ENCODE measurements at places on chromosomes 1 and 21. TPM values are rescaled to one million over a fixed set of nuclear protein-coding genes. Genes with fewer than 3 reads are reported as not detected.

GRCh38 chr1:26894263-26894662, 4.2 kb upstream of the GPN2 start:
- no peaks in the 10 kb centered on the region for H3K36me3 ChIP-seq
- H3K27ac ChIP-seq = no peak overlapping the region
- no peaks in the 10 kb centered on the region for H3K27me3 ChIP-seq

GRCh38 chr1:213326281-213327016, 275.4 kb downstream of the RPS6KC1 start:
- no peak overlapping the region for H3K4me3 ChIP-seq
- no peaks in the 10 kb centered on the region for H3K4me1 ChIP-seq
- no peak overlapping the region for H3K27ac ChIP-seq

GRCh38 chr1:186985889-186986491, 157.2 kb downstream of the PLA2G4A start:
- no peaks in the 10 kb centered on the region for H3K27me3 ChIP-seq
- no peak overlapping the region for H3K4me3 ChIP-seq
- H3K4me1 ChIP-seq = no peaks in the 10 kb centered on the region
- DNase-seq = no peak
- H3K27ac ChIP-seq = no peak overlapping the region
- no peaks in the 10 kb centered on the region for H3K36me3 ChIP-seq

DNA sequence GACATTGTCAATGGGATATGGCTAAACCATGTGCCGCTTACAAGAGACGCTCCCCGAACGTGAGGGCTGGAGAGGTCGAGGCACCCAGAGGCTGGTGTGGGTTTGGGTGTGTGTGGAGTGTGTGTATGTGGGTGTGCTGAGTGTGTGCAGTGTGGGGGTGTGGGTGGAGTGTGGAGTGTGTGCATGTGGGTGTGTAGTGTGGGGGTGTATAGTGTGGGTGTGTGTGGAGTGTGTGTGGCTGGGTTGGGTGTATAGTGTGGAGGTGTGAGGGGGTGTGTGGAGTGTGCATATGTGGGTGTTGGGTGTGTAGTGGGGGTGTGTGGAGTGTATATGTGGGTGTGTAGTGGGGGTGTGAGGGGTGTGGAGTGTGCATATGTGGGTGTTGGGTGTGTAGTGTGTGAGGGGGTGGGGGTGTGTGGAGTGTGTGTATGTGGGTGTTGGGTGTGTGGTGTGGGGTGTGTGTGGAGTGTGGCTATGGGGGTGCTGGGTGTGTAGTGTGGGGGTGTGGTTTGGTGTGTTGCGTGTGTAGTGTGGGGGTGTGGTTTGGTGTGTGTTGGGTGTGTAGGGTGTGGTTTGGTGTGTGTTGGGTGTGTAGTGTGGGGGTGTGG, 42.2 kb downstream of the SLC19A1 start:
- H3K27ac ChIP-seq = no peak overlapping the region
- H3K27me3 ChIP-seq = no peaks in the 10 kb centered on the region
- DNase-seq = peak; percentile 36
- H3K4me1 ChIP-seq = peaks cover 12% of the 10 kb centered on the region

DNA sequence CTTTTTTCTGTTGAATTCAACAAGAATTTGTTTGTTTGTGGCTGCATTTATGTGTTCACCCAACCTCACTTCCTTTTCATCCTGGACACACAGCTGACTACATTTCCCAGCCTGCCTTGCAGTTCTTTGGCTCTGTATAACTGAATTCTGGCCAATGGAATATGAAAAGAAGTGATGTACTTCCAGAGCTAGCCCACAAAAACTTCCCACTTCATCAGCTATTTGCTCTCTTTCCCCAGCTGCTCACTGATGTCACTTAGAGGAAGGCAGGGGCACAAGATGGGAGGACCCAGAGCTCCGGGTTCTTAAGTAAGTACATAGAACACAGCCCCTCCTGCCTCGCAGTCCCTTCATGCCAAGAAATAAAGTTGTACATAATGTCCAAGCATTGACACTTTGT, 235.0 kb upstream of the FGGY start:
- no peak for DNase-seq
- H3K4me3 ChIP-seq = no peak overlapping the region
- H3K36me3 ChIP-seq = no peaks in the 10 kb centered on the region

DNA sequence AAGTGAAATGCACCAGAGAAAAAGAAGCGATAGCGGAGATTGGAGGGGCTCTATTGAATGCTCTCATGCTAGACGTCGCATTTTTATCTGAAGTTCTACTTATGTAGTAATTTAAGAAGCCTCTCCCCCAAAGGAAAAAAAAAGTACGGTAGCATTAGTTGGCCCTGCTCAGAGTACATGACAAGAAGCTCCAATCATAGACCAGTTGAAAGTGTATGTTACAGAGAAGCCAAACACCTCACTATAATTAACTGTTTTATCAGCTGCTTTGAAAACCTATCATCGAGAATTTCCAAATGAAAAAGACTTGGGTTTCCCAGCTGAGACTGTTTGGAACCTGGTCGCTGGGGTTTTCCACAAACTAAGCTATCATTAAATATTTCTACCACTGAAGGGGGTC, 19.6 kb upstream of the OVAAL start:
- no peak overlapping the region for H3K27ac ChIP-seq
- H3K4me3 ChIP-seq = no peak overlapping the region
- peaks cover 7% of the 10 kb centered on the region for H3K27me3 ChIP-seq
- DNase-seq = no peak
- no peaks in the 10 kb centered on the region for H3K4me1 ChIP-seq

DNA sequence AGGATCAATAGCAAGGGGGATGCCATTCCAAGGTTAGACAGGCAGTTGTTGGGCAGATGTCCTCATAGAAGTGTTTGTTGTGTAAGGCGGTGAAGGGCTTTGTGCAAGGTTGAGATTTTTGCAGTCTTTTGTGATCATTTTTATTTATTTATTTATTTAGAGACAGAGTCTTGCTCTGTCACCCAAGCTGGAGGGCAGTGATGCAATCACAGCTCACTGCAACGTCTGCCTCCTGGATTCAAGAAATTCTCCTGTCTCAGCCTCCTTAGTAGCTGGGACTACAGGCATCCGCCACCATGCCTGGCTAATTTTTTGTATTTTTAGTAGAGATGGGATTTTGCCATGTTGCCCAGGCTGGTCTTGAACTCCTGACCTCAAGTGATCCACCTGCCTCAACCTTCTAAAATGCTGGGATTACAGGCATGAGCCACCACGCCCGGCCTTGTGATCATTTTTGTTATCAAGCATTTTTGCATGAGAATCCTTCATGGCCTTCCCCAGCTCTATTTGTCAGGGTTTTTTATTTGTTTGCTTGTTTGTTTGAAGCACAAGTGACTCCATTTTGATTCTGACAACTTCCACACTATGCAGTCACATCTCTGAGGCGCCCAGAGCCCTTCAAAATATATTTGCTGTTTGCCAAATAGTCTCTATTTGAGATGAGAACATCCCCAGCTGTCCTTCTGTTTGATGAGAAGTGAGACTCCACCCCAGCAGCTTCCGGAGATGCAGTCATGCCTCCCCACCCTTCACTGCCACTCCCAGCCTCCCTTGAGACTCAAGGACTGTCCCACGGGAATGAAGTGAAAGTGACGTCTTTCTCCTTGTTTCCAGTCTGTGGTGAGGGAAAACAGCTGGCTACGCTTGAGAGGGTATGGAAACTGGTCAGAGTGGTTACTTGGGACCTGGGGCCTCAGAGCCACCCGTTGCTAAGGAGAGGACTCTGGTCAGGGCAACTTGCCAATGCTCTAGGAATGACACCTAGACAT, 38.0 kb downstream of the TMEM50B start:
- peak overlapping the region; percentile 71 for H3K27ac ChIP-seq
- H3K4me1 ChIP-seq = peaks cover 7% of the 10 kb centered on the region
- H3K4me3 ChIP-seq = no peak overlapping the region
- H3K36me3 ChIP-seq = peaks cover 14% of the 10 kb centered on the region

GRCh38 chr1:154666051-154666790, 58.2 kb upstream of the ADAR start:
- no peaks in the 10 kb centered on the region for H3K27me3 ChIP-seq
- DNase-seq = no peak
- no peak overlapping the region for H3K27ac ChIP-seq
- H3K36me3 ChIP-seq = no peaks in the 10 kb centered on the region
- H3K4me1 ChIP-seq = peaks cover 7% of the 10 kb centered on the region
- no peak overlapping the region for H3K4me3 ChIP-seq

- no peaks in the 10 kb centered on the region for H3K27me3 ChIP-seq
- H3K27ac ChIP-seq = no peak overlapping the region
- no peaks in the 10 kb centered on the region for H3K36me3 ChIP-seq
- peaks cover 32% of the 10 kb centered on the region for H3K4me1 ChIP-seq
- no peak for DNase-seq
These were observed 26.6 kb downstream of the SLC22A15 start for GRCh38 chr1:116002781-116003420.

DNA sequence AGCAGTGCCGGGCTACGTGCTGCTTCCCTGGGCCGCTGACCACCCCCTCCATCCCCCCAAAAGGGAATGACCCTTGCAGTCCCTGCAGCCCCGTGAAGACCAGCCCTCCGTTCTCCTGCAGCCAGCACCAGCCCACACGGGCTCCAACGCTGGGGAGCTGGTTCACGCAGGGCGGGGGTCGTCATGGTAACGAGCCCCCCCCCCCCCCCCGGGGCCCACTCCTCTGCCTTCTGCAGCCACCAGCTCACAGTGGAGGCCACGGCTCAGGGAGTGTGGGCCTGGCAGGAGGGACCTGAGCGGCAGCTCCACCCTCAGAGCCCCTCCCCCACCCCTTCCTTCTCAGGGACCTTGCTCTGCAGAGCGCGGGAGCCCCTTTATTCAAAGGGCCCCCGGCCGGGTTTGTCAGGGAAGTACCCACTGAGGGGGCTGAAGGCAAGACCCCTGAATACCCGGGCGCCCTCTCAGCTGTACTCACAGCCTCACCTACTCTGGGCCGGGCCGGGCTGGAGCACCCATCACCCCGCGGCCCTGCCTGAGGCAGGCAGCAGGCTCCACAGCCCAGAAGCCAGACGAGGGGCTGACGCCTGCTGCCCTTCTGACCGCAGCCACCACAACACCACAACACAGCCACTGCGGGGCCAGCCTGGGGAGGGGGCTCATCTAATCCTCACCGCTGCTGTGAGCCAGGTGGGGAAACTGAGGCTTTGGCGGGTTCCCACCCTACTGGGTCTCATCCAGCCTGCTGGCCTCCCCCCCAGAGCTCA, 12.6 kb downstream of the MEGF6 start:
- no peaks in the 10 kb centered on the region for H3K27me3 ChIP-seq
- no peaks in the 10 kb centered on the region for H3K36me3 ChIP-seq
- peaks cover 31% of the 10 kb centered on the region for H3K4me1 ChIP-seq
- DNase-seq = no peak
- no peak overlapping the region for H3K4me3 ChIP-seq

GRCh38 chr1:115807723-115808122, 33.2 kb downstream of the NHLH2 start:
- DNase-seq = no peak
- no peak overlapping the region for H3K27ac ChIP-seq
- H3K27me3 ChIP-seq = no peaks in the 10 kb centered on the region
- H3K4me1 ChIP-seq = no peaks in the 10 kb centered on the region
- H3K36me3 ChIP-seq = no peaks in the 10 kb centered on the region

DNA sequence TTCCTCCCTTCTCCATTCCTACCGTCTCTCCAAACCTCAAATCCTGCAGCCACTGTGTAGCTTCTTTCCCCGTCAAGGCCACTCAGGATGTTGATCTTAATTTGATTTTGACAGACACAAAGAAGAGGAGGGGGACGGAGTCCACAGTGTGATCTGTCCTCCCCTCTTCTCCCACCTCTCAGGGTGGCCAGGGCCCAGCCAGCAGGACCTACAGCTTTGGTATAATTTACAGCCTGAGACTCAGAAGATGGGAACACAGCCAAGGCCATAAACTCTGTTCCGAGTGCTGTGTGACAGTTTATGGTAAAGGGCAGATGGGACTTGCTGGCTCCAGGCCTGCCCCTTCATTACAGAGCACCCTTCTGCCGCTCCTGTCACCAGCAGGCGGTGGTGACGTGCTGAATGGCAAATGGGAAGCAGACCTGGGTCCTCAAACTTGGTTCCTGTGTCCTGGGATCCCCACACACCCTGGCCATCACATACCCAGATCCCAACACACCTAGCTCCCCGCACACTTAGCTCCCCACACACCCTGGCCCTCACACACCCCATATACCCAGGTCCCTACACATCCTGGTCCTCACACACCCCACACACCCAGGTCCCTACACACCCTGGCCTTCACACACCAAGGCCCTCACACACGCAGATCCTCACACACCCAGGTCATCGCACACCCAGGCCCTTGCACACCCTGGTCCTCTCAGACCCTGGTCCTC, 71.6 kb downstream of the CD2 start:
- no peak overlapping the region for H3K27ac ChIP-seq
- DNase-seq = no peak
- H3K27me3 ChIP-seq = no peaks in the 10 kb centered on the region

- no peak overlapping the region for H3K4me3 ChIP-seq
- H3K4me1 ChIP-seq = no peaks in the 10 kb centered on the region
- H3K27me3 ChIP-seq = no peaks in the 10 kb centered on the region
- H3K36me3 ChIP-seq = no peaks in the 10 kb centered on the region
- H3K27ac ChIP-seq = no peak overlapping the region
- no peak for DNase-seq
These were observed 82.5 kb downstream of the NTPCR start for GRCh38 chr1:233032916-233033315.

DNA sequence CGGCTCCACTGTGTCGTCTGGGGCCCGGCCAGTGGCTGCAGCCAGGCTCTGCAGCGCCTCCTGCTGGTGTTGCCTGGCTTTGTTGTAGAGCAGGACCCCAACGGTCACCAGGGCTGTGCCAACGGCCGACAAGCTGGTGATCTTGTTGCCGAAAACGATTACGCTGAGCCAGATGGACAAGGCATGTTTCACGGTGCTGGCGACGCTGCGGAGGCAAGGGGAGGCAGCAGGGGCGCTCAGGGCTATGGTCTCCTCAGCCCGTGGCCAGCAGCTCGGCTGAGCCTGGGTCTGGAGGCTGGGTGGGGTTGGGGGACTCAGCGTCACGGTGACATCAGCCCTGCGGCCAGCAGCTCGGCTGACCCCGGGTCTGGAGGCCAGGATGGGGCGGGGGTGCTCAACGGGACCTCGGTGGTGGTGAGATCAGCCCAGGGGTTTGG, 7.0 kb upstream of the CDK11B start:
- H3K4me1 ChIP-seq = no peaks in the 10 kb centered on the region
- H3K4me3 ChIP-seq = no peak overlapping the region
- H3K36me3 ChIP-seq = peaks cover 68% of the 10 kb centered on the region
- no peak overlapping the region for H3K27ac ChIP-seq
- DNase-seq = peak; percentile 76

Gene MYCL
- total RNA-seq = 6.1 TPM

Gene FAM177B
- total RNA-seq = 0.91 TPM

Gene DOP1B
- 21.0 TPM for total RNA-seq

Measured in spleen (tissue), 13 donors.